ENCODE measurements at places on chromosomes 6 and 20.
A peak's percentile ranks its signal among the peaks of the same experiment; 100 is the strongest.

DNA sequence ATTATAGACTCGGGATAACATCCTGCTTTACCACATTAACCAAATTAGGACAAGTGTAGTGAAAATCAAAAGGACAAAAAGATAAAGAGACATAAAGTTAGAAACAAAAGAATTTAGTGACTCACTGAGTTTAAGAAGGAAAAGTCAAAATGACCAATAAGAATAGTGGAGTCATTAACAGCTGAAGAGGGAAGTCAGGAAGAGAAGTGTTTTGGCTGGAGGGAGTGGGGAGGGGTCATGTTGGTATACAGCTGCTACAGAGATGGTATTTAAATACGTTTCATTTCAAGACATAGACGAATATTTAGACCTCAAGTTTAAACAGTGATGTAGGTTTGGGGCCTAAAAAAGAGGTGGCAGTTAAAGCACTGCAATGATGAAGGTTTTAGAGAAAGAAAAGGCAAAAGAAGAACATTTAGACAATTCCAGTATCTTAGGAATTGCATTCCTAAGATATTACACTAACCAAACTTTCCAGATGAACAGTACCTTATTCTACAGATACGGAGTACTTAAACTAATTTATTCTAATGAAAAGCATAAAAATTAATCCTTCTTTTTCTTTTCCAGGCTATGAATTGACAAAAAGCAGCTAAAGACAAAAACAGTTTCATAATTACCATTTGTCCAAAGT lies 10.6 kb downstream of the FKBP5 start:
- DNase-seq: no peak

DNA sequence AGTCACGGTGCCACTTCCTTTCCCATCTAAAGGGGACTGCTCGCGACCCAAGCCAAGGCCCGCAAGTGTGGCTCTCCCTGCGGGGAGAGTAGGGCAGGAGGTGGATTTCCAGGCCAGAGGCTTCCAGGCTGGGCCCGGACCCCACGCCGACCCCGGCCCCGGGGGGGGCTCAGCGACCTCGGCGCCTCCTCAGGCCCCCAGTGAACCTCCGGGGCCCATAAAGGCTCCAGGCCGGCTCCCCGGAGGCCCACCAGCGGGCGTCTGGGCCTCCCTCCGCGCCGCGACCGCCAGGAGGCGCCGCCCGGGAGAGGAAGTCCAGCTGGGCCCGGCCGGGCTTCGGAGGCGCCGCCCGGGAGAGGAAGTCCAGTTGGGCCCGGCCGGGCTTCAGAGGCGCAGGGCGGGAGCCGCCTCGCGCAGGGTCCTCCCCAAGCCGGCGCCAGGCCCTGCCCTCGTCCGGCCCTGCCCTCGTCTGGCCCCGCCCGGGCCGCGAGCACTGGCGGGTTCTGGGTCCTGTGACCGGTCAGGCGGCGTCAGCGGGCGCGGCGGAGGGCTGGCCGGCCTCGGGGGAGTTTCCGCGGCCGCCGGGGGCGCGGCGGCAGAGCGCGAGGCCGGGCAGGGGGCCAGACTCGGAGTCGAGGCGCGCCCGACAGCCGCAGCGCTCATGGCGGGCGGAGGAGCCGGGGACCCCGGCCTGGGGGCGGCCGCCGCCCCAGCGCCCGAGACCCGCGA lies at the start of gene RAB32:
Gene RAB32 (plus strand): TSS at position 623 of the 729 bp plus-strand sequence. CDS start 39 bp downstream, at position 662.
- DNase-seq: peak; percentile 97

DNA sequence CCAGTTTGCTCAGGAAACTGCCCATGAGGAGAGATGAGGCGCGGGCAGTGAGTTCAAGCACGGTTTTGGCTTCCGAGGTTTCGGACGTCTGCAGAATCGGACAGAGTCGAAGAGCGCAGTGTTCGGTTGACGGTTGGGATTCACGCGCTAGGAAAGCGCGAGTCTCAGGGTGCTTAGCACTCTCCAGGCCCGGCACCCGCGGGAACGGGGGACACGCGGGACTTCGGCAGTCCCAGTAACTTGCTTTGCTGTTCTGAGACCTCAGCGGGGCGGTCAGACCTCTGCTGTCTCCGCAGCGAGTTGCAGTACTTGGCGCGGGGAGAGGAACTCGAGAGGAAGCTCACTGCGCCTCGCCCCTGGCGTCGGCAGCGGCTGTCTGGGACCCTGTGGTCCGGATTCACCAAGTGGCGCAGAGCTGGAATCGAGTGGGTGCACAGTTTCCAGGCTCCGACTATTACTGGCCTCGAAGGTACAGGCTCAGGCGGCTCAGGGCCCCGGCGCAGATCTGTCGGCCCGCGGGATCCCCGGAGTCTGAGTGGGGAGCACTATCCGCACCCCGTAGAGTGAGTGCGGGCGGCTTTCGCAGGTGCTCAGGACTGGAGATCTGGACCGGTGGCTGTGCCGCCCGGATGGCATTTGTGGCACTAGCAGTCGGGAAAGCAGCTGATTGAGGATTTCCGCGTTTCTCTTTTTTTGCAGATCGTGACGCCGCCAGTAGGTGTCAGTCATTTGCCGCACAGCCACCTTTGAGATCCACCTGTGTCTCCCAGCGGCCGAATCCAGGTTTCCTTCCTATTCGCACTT lies at the start of gene POM121L2:
Gene POM121L2 (minus strand): TSS at position 128 of the 804 bp plus-strand sequence. CDS start 103 bp downstream, at position 25.
- peak; percentile 48 for DNase-seq

GRCh38 chr6:30750379-30750668 lies 6.0 kb upstream of the IER3 start:
- DNase-seq: no peak

- no peak for DNase-seq
Observed at GRCh38 chr6:35008858-35009257, 119.8 kb downstream of the ANKS1A start.

- DNase-seq: no peak
Observed at GRCh38 chr20:24658920-24659660, 189.7 kb downstream of the SYNDIG1 start.

DNA sequence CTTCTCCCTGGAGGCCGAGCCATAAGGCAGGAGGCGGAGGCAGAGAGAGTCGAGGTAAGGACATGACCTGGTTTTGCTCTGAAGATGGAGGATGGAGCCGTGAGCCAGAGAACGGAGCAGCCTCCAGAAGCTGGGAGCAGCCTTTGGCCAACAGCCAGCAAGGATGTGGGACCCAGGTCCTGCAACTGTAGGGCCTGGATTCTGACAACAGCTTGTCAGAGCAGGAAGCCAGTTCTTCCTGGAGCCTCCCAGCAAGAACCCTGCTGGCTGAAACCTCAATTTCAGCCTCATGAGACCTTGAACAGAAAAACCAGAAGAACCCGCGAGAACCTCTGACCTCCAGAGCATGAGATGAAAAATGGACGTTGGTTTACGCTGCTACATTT lies 13.4 kb upstream of the MRGBP start:
- peak; percentile 61 for DNase-seq

DNA sequence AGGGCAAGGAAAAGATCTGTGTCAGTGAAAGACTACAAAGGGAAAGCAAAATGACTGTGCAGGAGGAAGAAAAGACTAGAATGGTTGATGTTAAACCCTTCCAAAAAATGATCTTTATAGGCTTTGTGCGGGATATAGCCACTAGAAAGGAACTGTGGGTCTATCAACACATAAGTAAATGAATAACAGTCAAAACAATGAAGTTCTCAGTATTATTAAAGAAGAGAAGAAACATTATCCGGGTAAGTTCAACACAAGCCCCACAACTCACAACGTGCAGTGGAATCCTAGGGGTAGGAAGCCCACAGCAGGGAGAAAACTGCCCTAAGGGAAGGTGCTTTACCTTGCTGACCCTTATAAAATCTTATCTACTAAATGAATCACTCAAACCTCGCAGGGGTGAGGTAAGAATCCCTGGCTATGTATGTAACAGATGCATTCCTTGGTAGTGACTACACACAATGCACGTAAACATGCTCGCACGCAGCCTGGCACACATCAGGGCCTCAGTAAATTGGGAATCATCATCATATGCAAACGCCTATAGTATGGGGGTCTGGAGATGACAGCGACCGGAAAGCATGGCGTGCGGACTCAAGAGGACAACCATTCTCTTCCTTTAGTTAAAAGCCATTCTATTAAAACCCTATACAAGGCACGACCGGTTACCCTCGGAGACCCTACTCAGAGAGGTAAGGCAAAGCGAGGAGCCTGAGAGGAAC lies 11.3 kb downstream of the TFAP2A start:
- DNase-seq: peak; percentile 57

GRCh38 chr6:88761237-88762031 lies 202.0 kb downstream of the RNGTT start:
- DNase-seq: no peak

DNA sequence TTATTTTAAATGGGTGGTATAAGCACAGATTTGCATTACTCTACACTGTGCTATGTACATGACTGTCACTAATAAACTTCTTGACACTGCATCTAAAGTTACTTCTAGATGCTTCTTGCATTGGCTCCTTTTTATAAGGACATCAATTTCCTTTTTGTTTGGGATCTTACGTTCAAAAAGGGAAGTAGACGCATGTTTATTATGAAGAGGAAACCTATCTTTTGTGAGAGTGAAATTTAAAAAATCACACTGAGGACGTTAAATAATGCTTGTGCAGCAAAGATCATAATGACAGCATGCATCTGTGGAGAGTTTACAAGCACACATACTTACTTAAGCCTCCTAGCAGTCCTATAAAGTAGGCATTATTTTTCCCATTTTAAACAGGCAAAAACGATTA lies 479.5 kb downstream of the CD83 start:
- DNase-seq: no peak

GRCh38 chr20:13852306-13852705 lies 67.5 kb downstream of the NDUFAF5 start:
- DNase-seq: peak; percentile 67

DNA sequence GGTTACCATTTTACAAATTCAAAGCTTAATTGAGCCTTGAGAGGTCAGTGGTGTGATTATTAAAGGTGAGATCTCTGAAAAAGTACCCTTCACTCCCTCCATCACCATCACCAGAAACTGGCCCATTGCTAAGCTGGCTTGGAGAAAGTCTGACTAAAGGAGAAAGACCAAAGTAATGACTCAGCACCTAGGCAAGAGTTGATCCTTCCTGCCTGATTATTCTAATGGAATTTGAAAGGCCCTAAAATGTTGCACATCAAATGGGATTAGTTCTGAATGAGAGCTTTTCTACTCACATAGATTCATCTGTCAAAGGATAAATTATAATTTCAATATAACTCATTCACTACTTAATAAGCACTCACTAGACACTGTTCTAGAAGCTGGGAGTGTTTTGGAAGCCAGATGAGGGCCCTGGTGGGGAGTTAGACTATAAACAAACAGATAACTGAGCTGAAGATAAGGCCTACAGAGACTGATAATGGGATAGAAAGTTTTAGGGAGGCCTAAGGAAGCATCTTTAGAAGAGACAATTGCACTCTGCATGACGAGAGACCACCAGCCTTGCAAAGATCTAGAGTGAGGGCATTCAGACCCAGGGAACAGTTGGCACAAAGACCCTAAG lies 366.7 kb downstream of the SYNE1 start:
- DNase-seq: no peak

DNA sequence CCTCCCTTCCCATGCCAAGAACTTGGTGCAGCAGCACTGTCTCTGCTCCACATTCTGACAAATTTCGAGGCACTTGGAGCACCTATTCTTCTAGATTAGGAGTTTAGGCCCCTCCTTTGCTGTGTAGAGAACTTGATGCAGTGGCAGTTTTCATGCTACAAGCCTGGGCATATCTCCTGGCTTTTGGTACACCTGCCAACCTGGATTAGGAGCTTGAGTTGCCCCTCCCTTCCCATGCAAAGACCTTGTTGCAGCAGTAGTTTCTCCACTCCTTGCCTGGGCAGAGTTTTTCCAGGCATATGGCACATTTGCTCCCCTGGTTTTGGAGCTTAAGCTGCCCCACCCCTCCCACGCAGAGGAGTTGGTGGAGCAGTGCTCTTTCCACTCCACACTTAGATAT lies 956.1 kb downstream of the EYS start:
- DNase-seq: no peak

- DNase-seq: no peak
Observed at GRCh38 chr20:54058420-54059139, 11.8 kb downstream of the BCAS1 start.

GRCh38 chr6:45685076-45685475 lies 307.3 kb upstream of the SUPT3H start:
- no peak for DNase-seq

- peak; percentile 35 for DNase-seq
Observed at GRCh38 chr20:63223121-63223825, 7.3 kb upstream of the YTHDF1 start.

DNA sequence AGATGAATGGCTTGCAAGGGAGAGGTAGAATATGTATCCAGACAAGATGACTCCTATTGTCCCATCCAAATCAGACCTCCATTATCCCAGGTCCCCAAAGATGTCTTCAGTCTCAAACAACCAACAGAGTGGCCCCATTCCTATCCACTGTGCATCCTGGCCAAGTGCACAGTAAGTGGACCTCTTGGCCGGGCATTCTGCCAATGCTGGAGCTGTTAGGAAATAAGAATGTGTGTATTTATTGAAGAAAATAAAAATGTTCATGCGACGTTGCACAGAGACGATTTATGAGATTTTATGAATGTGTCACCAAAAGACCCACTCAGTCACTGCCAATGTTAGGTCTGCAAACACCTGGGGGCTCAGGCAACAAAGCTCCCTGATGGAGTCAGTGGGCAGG lies 196.0 kb downstream of the MAFB start:
- DNase-seq: peak; percentile 37

- DNase-seq: no peak
Observed at GRCh38 chr6:157110607-157111006, 212.7 kb downstream of the TMEM242 start.

DNA sequence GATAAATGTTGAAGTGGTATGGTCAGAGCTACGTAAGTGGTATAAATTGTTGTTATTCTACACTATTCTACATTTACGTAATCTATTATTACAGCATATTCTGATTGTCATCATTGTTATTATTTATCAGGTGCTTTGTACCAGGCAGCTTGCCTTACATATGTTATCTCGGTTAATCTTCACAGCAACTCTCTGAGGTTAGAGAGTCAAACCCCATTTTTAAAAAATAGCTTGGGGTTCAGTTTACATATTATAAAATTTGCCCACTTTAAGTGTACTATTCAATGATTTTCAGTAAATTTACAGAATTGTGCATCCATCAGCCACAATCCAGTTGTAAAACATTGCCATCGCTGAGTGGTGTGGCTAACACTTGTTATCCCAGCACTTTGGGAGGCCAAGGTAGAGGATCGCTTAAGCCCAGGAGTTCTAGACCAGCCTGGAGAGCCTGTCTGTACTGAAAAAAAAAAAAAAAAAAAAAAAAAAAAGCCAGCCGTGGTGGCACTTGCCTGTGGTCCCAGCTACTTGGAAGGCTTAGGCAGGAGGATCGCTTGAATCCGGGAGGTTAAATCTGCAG lies 35.5 kb downstream of the PPP1R16B start:
- no peak for DNase-seq

GRCh38 chr6:144418959-144419545 lies 133.9 kb downstream of the UTRN start:
- DNase-seq: no peak

GRCh38 chr6:81876971-81877370 lies 124.5 kb upstream of the TENT5A start:
- no peak for DNase-seq

DNA sequence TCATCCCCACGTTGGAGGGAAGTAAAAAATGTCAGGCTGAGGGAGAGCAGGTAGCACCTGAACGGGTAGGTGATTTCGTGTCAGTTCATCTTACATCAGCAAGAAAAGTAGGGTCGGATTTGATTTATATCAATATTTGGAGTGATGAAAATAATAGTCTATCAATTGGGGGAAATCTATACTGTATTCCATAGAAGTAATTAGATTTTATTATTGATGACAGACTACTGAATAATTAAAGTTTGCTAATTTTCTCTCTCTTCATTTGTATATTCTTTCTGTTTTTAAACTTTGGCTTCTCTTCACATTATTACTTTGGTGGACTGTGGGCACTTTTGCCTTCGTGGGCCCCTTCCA lies 78.4 kb downstream of the OLIG3 start:
- no peak for DNase-seq
